ENCODE measurements at places on chromosomes 7 and 10.

DNA sequence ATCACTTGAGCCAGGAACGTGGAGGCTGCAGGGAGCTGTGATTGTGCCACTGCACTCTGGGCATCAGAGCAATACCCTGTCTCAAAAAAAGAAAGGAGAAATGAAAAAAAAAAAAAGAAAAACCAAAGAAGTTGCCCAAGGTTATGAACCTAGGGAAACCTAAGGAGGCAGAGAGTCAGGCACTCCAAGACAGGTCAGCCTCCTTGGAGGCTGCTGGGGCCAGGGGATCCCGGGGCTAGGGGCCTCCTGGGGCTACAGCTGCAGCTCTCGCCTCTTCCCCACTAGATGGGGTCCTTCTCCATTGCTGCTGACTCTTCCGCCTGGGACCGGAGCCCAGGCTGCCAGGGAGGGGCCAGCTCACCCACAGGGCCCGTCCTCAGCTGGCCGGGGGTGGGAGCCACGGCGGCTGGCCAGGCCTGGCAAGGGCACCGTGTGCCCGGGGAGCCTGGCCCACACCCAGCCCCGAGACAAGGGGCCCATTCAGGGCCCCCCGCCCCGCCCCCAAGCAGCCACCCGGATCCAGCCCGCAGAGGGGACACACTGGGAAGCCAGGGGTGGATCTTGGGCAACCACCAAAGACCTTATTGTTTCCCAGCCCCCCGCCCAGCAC is 1.7 kb upstream of the SPACDR start:
- DNase-seq = no peak

- no peak for DNase-seq
These were observed 292.9 kb upstream of the NPVF start for GRCh38 chr7:25521236-25521635.

- no peak for DNase-seq
These were observed 20.8 kb upstream of the RAB18 start for GRCh38 chr10:27482984-27483956.

DNA sequence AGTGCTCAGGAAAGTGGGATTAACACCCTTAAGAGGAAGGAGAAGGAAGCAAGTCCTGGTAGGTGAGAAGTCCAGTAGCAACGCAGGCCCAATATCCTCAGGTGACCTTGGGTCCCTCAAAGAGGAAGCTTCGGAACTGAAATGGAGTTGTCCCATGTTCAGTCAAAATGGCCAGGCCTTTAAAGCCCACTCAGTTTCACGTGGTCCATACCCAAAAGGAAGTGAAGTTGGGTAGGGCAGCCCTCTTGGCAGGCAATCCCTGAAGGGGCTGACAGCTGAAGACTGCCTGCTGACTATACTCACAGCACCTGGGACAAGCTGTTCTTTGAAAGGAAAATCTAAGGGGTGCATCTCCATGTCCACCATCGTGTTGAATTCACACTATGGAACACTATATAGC is 3.0 kb downstream of the GSAP start:
- peak; percentile 9 for DNase-seq

DNA sequence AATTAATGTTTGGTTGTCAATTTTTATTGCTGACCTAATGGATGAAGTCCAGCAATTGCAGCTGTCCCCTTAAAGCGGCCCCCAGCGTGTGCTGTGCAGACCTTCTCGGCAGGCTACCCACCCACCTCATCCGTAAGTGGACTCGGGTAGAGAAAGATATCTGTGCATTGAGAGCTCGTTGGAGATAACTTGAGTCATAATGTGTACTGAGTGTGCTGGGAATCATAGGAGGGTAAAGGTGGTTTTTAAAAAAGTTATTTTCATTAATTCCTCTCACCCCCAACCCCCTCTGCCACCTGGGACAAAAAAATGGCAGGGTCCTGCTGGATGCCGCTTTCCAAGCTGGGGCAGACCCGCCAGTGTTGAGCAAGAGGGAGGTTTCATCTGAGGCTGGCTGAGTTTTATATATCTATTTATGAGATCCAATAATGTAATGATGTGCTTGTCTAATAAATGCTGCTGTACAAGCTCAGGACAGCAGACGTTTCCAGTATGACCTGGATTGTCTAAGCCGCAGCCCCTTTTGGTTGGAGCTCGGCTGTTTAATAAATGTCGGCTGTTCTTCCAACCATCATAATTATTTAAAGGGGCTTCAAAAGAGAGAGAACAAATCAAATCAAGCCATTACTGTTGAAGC is 119.1 kb downstream of the NKX6-2 start:
- DNase-seq = no peak

GRCh38 chr7:29421010-29421956 is 142.4 kb upstream of the PRR15 start:
- DNase-seq = no peak

DNA sequence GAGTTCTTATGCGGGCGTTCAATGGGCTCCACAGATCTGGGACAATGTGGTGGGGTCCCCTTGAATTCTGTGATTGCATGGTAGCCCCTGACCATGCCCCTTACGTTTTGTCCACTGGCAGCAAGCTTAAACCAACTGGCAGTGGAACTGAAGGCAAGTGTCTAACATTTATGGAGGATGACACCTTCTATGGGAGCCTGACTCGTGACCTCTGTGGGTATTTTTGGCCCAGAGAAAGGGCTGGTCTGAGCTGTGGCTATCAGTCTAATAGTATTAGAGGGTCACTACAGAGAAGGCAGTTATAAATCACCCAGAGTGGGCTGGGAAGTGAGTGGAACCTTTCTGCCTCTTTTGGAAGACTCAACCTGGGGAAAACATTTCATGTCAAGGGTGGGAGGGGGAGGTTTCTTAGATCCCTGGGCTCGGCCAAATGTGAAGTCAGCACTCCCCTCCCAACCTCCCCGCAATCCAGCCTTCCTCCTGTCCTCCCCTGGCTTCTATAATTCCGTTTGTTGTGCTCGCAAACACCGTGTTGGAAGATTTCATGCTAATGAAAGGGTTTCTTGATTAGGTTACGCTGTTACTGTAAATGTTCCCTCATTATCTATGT is 322.7 kb downstream of the RPS24 start:
- DNase-seq = no peak

DNA sequence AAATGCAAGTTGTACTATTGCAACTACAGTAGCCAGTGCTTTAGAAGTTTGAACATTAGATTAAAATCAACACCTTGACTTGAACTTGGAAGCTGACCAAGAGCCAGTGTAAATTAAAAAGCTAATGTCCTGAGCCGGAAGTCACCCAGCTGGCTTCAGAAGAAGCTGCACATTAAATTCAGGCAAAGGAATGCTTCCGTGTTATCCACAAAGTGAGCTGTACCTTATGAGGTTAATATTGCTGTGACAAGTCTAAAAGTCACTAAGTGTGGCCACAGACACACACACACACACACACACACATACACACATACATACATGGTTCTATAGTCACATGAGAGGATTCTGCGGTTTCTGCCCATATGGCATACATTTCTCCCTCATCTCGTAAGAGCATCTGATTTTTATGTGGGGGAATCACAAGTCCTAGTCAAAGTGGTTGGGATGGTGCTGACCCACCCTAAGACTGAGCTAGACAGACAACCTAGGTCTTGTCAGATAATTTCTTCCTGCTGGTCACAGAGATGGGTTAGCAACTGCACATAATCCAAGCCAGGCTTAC is 612.9 kb downstream of the SORCS1 start:
- DNase-seq = no peak

DNA sequence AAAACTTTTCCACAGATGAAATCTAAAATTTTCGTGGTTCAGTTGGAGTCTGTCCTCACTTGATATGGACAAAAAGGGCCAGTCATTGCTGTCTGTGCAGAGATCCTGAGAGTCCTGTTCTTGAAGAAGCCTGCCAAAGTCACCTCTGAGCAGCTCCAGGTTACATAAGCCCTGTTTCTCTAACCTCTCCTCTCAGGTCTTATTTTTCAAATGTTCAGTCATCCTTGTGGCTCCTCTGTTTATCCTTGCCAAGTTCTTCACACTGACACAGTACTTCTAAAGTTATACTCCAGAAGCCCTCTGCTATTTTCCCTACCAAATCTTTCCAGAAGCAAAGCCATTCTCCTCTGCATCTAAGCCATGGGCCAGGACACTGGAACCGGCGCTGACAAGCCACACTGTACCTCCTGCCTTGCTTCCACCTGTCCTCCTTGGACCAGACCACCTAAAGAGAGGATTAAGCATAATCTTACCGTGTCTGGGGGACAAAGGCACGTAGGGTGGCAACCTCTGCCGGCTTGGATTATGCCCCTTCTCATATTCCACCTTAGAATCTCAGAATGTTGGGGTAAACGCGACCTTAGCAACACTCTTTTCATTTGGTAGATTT is 161.6 kb downstream of the JAZF1 start:
- DNase-seq = no peak

DNA sequence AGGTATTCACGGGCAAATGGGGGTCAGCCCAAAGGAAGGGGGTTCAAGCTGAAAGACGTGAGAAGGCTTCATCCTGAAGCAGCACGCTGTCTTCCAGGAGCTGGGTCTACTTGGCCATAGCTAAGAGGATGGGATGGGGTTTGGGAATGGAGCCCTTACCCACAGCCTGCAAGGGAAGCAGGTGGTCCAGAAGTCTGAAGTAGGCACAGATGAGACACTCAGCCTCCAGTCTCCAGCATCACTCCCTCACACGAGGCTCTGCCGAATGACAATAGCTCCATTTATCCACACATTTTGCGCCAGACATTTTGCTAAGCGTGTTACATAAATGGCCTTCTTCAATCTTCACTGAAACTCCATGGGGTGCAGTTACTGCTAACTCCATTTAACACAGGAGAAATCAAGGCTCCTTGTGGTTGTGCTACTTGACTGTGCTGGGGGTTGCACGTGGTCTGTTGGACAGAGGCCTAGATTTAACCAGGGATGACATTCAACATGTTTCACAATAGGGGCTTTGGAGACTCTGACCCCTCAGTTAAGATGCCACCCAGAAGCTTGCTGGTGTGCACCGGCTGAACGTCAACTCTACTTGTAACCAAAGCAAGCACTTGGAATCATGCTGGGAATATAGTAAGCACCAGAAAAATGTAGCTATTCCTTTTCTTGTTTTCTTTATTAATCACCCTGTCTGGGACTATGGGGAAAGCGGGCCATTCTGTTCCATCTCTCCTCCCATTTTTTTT is 85.3 kb downstream of the FAM241B start:
- no peak for DNase-seq

- DNase-seq = no peak
These were observed 636.6 kb downstream of the SDK1 start for GRCh38 chr7:3937605-3938004.

DNA sequence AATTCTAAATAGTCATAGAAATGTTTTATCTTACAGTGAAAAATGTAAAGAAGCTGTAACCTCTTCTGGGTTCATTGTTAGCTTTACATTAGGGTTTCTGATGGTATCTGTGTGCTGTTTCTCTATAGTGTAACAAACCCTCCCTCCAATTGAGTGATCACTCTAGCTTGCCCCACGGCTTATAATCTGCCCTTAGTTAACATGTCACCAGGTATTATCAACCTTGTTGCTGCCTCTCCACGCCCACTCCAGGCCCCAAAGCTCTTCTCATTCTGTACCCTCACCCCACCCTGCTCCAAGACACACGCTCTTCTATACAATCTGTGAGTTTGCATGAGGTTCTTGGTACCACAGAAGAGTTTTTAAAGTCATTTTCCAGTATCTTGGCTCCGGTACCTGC is 139.4 kb downstream of the ARID5B start:
- no peak for DNase-seq
